NCI-H526 treated with DMSO at 0.1 percent for 48 hours (cell line): ENCODE measurements at places on chromosomes 2 and 18.

DNA sequence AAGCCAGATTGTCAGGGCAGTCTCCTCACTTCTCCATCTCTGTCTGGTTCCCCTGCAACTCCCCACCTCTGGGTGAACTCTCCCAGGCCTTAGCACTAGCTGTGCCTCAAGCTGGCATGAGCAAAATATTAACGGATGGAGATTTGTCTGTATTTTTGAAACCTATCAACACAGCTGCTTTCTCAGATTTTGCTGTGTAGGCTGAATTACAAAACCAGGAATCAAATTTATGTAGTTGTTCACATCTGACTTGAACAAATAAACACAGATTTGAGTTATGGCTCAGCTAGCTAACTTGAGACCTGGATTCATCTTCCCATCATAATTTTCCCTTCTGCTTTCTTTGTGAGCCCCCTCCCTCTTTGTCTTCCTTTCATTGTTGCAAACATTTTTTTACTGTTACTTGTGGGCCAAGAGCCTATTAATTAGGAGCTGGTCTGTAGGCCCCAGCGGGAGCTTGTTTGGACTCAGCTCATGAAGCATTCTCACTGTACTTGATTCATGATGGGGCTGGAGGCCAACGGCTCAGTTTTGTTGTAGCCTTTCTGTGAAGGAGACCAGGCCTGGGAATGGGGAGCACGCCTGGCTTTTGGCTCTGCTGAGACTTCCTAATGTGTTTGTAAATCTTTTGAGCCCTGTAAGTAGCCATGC lies 164.1 kb upstream of the GATA6 start:
- DNase-seq: no peak

DNA sequence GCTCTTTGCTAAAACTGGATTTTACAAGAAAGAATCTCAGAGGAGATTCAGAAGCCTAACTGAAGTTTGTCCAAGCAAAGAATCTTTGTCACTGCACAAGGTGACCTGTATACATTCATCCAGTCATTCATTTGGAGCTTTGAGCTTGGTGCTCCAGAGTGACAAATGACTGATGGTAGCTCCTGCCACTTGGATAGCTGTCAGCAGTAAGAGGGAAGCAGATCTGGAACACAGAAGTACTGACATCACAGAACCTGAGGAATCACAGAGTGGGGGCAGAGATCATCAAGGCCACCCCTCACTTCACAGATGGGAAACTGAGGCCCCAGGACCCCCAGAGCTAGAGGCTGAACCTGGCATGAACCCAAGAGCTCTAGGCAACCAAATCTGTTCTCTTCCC lies 28.8 kb upstream of the IGFBP2 start:
- DNase-seq: no peak

GRCh38 chr2:130342533-130343275 lies at the start of gene IMP4:
Gene IMP4 (plus strand): TSS chr2:130342897. CDS start chr2:130342933, 36 bp downstream.
- peak; percentile 99 for DNase-seq

GRCh38 chr18:35634323-35634722 lies 52.8 kb downstream of the GALNT1 start:
- no peak for DNase-seq

GRCh38 chr2:215418064-215418963 lies 17.6 kb downstream of the FN1 start:
- no peak for DNase-seq

- DNase-seq: no peak
Observed at GRCh38 chr2:176851889-176852483, 360.6 kb upstream of the HNRNPA3 start.

GRCh38 chr18:76457475-76457874 lies 37.6 kb downstream of the ZNF516 start:
- DNase-seq: no peak

DNA sequence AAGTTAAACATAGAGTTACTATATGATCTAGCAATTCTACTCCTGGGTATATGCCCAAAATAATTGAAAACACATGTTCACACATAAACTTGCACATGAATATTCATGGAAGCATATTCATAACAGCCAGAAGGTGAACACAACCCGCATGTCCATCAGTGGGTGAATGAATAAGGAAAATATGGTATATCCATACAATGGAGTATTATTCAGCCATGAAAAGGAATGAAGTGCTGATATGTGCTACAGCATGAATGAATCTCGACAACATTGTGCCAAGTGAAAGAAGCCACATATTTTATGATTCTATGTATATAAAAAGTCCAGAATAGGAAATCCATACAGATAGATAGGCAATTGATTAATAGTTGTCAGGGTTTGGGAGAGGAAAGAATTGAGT lies 15.9 kb downstream of the COL4A4 start:
- DNase-seq: no peak

- no peak for DNase-seq
Observed at GRCh38 chr18:26071020-26071419, 19.4 kb downstream of the SS18 start.

DNA sequence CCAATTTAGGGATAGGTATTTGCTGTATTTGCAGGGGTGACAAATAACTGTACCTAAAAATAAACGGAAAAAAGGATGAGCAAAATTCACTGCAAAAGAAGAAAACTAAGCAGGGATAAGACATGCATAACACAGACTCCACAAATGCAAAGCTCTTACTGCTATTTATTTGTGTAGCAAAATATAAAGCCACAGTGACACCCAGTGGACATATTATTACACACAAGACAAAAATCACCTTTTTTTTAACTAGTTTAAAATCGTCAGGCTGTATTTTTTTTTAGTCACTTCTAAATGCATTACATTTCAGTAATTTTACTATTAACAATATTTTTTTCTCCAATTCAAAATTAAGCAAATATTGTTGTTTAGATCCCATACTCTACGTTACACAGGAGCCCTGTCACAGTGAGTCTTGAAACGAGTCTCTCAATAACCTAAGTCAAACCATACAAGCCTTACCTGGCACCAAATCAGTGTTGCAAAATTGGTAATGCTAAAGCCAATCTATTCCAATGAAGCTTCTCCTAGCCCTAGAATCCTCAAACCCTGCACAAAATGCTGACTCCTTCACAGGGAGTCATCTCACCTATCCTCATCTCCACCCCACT lies 23.7 kb downstream of the METTL4 start:
- DNase-seq: no peak

DNA sequence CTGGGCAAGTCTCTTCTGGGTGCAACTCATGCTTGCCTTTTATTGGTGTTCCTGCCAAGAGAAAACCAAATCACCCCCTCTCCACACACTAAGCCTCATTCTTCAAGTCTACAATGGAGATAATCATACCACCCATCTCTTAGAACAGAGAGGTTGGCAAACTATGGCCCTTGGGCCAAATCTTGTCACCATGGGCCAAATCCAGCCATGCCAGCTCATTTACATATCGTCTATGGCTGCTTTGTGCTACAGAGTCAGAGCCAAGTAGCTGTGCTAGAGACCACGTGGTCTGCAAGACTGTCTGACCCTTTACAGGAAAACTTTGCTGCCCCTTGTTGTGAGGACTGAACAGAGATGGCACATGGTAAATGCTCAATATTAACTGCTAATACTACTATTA lies 270.3 kb upstream of the PARD3B start:
- no peak for DNase-seq

DNA sequence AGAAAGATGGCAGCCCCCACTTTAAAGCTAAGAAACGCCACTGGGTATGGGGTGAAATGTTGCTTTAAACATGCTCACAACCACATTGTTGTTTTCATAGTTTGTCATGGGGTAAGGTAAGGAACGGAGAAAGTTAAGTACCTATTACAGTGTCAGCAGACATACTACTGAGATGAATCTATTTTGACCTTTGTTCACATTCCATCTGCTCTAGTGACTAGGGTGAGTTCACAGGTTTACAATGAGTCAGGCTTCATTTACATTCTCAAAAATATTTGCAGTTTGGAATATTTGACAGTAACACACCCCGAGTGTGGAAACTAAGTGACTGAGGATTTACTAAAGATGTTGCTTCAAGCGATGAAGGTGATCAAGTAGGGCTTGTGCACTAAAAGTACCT lies 428.7 kb upstream of the ACVR2A start:
- no peak for DNase-seq

DNA sequence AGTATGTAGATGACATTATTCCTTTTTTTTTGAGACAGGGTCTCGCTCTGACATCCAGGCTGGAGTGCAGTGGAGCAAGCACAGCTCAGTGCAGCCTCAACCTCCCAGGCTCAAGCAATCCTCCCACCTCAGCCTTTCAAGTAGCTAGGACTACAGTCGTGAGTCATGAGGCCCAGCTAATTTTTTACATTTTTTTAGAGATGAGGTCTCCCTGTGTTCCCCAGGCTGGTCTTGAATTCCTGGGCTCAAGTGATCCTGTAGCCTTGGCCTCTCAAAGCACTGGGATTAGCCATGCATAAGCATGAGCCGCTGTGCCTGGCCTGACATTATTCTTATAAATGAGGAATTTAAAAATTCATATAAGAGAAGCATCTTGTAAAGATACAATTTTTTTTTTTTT lies 86.9 kb downstream of the FAM117B start:
- DNase-seq: no peak

DNA sequence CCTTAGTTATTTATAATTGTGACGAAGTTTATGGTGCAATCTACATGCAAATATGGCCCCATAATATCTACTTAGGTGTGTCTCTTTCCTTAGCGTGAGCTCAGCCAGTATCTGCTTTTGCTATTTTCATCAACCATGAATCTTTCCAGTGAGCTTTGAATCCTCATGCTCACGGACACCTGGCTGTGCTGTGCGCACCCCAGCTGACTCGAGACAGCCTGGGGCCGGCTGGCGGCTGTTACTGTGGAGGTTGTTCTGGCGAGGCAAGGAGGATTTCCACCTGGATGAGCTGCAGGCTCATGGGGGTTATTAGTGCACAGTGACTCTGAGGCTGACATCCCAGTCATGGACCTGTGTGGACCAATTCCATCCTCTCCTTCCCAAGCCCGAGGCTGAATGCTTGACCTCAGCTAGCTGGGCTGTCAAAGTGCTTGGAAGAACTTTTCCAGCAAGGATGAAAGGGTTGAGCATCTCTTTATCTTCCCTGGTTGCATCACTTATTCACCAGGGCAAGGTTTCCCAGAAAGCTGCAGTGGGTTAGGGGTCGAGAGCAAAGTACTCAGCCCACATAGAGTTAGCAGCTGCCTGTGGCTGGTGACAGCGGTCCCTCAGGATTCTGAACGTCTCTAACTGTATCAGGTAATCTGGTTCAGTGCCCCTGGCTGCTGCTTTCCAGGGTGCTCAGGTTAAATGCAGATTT lies 141.7 kb downstream of the ARL4C start:
- no peak for DNase-seq

GRCh38 chr2:152587187-152587947 lies 129.9 kb downstream of the PRPF40A start:
- no peak for DNase-seq

DNA sequence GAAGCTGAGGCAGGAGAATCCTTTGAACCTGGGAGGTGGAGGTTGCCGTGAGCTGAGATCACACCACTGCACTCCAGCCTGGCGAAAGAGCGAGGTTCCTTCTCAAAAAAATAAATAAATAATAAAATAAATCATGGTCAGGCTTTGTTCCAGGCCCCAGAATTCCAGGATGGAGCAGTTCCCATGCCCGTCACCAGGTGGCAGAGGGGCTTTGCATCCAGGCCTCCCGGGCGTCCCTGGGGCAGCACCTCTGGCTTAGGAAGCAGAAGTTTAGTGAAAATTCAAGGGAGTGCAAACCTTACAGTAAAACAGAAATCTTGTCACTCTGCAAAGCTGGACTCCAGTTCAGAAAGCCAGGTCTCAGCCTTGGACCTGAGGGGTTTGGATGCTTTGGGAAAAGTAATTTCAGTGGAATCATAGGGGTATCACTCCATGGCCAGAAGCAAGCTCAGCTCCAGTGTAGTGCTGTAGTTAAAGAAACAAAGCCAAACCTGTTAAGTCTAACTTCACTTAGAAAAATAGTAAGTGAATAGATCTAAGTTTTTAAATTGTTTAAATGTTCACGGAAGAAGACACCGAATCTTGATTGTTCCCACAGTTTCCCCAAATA lies 512.7 kb downstream of the CMPK2 start:
- peak; percentile 0 for DNase-seq

DNA sequence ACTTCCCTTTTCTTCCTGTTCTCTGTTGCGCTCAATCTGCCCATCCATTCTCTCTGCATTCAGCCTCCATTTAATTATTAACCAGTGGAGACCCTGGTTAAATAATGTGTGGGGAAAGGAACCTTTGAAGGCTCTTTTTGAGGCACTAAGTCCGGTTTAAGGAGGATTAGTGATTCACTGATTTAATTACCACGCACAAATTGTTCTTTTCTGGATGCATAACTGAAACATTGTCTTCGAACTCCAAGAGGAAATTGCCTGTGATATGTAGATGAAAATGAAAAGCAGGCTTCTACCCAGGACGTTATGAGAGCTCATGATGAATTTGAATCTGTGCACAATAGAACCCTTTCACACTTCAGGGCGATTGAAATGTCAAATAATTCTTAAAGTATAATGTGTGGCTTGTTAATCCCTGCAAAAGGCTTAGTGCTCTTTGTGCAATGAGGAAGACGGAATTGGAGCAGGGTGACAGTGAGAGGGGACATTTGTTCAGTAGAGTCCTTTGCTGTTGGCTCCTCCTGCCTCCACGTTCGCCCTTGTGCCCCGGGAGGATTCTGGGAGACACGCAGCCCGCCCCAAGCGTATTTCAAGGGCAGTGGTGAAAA lies 51.1 kb upstream of the ZNF236 start:
- DNase-seq: no peak

DNA sequence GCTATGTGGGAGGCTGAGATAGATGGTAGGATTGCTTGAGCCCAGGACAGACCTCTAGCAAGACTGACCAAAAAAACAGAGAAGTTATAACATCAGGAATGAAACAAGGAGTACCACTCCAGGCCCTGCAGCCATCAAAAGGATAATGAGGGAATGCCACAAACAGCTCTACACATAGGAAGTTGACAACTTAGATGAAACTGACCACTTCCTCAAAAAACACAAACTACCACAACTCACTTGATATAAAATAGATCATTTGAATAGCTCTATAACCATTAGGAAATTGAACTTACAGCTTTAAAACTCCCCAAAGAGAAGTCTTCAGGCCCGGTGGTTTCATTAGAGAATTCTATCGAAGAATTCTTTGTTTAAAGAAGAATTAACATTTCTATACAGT lies 12.9 kb upstream of the ESPNL start:
- DNase-seq: no peak

- no peak for DNase-seq
Observed at GRCh38 chr2:144132357-144132756, 387.6 kb downstream of the ZEB2 start.

- no peak for DNase-seq
Observed at GRCh38 chr18:8899000-8899399, 193.6 kb downstream of the MTCL1 start.

GRCh38 chr2:239790313-239790712 lies 234.8 kb downstream of the NDUFA10 start:
- DNase-seq: no peak

DNA sequence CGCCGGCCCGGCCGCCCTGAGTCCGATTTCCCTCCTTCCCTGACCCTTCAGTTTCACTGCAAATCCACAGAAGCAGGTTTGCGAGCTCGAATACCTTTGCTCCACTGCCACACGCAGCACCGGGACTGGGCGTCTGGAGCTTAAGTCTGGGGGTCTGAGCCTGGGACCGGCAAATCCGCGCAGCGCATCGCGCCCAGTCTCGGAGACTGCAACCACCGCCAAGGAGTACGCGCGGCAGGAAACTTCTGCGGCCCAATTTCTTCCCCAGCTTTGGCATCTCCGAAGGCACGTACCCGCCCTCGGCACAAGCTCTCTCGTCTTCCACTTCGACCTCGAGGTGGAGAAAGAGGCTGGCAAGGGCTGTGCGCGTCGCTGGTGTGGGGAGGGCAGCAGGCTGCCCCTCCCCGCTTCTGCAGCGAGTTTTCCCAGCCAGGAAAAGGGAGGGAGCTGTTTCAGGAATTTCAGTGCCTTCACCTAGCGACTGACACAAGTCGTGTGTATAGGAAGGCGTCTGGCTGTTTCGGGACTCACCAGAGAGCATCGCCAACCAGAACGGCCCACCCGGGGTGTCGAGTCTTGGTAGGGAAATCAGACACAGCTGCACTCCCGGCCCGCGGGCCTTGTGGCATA lies 4.6 kb downstream of the SIX2 start:
- no peak for DNase-seq
